ENCODE measurements at places on chromosomes 7 and 10.
A peak's percentile ranks its signal among the peaks of the same experiment; 100 is the strongest.

DNA sequence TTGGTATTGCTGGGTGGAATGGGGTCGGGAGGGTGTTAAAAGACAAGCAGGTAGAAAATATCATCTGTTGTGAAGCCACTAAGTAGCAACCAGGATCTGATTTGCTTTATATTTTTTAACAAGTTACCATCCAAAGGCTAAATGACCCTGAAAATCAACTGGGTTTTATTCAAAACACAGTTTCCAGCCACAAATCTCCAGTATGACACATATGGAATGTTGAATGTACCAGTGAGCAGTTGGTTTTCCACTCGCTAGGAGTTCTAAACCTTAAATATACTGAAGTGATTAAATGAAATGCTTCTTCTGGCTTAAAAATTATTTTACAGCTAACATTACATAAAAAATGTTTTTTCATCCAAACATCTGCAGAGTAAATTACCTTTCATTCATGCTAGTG lies 112.5 kb downstream of the PDE1C start:
- DNase-seq, result no peak

DNA sequence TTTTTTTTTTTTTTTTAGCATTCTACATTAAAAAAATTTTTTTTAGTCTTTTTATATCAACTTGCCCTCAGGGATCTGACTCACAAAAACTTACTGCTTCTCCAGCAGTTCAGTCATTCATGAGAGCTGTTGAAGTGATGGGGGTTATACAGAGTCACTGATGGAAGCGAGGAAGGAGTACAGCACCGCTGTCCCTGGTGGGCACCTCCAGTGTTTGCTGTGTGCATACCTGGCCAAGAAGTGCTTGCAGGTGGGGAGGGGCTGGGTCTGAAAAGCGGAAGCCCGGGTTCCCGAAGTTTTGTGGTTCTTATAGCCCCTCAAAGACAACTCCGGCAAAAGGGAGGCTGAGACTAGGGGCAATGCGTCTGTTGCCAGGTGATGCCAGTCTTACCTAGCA lies 46.2 kb downstream of the MINDY4 start:
- no peak for DNase-seq

DNA sequence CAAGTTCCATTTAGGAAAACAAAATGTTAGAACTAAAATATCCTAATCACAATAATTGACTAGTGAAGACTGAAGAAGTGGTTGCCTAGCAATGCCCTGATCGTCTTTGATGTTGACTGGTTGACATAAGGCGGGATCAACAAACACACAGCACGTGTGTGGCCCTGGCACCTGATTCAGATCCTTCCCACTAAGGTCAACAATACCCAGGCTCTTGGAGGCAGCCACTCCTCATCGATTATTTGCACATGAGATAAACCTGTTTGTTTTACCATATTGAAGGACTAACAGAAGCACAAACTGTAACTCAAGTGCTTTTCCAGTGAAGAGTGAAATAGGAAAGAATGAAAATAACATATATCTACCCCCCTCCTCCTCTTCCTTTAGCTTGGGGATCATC lies 15.6 kb downstream of the FANK1 start:
- DNase-seq, result no peak

- no peak for DNase-seq
Measured at GRCh38 chr10:30073767-30074060, 14.3 kb upstream of the JCAD start.

GRCh38 chr10:93445097-93445960 lies 36.8 kb downstream of the MYOF start:
- no peak for DNase-seq

DNA sequence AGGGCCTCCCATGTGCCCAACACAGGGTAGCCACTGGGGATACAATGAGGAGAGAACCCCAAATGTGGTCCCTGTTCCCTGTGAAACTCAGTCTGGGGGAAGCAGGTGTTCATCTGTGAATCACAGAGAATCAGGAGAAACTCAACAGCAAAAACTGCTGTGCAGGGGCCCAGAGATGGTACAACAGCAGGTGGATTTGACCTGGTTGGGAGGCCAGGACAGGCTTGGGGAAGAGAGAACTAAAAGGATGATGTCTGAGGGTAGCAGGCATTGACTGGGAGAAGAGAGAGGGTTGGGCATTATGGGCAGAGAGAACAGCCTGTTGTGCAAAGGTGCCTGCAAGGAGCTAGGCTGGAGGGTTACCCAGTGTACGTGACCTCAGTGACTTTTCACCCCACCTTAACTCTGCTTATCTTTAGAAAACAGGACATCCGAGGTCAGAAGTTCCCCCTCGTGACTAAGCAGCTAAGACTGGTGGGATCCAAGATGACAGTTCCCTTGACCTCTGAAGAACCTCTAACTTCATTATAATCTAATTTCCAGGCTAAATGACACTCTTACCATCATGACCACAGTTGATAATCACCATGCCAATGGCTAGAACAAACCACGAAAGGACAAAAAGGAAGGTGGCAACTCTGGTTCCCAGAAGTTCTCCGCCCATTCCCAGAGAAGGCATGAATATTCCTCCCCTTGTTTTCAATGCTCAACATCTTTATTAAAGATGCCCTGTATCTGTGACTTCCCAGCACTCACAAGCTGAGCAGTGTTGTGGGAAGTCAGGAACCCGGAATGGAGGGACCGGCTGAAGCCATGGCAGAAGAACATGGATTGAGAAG lies 5.1 kb upstream of the ADAMTS14 start:
- no peak for DNase-seq

- DNase-seq, result peak; percentile 15
Measured at GRCh38 chr10:124999433-125000365, 57.8 kb downstream of the ZRANB1 start.

DNA sequence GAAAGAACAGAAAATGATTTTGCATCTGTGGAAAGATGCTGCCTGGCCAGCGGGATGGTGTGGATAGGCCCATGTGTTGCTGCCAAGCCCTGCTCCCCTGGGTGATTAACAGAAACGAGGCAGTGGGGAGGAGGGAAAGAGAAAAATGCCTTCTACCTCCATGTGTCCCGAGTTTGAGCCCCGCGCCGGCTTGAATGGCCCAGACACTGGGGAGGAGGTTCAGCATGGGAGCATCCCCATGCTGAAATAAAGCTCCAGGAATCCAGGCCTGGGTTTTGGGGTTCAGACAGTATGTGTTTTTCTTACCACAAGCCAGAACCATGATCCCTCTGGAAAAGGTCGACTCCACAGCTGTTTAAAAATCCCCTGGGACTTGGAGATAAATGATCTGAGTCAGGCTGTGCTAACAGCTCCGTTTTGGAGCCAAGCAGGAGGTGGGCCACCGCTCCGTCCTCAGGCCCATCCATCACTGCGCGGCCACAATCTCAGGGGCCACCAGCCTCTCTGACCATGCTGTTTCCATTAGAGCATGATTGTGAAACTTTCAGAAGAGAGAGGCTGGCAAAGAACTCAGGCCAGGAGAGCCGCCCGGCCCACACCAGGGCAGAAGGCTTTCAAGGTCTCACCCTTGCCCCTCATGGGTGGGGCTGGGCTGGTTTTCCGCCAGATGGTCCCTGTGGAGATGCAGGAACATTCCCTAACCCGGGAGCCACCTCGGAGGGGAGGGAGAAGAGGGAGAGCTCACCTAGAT lies 299.7 kb downstream of the ZEB1 start:
- no peak for DNase-seq

- no peak for DNase-seq
Measured at GRCh38 chr10:11805792-11806191, 17.4 kb upstream of the PROSER2 start.

DNA sequence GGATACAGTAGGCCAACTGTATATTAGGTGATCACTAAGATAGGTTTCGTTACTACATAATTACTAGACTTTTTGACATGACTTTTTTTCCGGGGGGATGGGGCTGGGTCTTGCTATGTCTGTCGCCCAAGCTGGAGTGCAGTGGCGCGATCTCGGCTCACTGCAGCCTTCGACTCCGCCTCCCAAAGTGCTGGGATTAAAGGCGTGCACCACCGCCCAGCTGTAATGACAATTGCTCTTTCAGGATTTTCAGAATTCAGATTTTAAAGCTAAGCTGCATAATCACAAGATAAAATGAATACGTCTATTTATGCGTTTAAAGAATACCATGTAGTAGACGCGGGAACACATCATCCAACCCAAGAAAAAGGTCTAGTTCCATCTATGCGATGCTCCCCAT lies 982 bp downstream of the IDI1 start:
- DNase-seq, result no peak

DNA sequence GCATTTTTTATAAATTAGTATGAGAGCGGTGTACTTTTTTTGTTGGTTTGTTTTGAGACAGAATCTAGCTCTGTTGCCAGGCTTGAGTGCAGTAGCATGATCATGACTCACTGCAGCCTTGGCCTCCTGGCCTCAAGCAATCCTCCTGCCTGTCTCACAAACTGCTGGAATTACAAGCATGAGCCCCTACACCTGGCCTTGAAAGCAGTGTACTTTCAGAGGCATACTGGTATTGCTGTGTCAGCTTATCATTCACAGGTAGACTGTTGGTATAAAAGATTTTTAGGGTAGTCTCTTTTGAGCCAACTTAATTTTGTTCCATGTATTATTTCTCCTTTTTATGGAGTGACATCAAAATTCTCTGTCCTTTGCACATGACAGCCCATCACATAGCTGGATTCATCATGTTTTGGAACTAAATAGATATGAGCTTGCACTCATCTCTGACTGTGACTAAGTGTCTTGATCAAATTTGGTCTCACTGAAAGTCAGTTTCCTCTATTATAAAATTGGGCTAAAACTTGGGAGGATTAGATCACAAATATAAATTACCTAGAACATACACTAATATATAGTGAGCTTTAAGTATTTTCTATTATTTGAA lies 12.4 kb downstream of the GNAT3 start:
- DNase-seq, result no peak

DNA sequence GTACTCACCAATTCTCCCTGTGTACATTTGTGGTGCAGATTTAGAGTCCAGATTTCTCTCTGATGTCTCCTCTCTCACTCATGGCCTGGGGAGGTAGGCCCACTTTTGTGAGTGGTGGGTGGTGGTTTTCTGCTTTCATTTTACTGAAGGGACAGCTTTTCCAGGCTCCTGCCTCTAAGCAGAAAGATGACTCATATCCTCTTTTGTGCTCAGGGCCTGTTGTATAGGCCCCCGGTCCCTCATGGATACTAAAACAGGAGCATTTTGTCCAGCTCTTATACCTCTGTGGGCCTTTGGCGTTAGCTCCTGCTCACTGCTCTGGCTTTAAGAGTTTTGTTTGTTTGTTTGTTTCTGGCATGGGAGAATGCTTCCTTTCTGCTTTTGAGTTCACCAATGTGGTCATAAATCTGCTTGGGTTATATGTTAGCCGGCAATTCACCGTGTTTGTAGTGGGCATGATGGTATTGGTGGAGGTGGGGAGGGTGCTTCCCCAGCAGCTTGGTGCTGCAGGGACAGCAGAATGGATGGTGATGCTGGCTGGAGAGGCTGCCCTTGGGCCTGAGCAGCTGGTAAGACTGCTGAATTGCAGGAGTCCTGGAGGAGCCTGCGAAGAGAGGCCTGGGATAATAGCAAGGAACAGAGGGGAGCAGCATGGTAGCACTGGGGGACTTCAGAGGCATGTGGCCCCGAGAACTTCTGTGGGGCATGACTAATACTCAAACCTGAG lies 468.7 kb downstream of the RPS24 start:
- no peak for DNase-seq

DNA sequence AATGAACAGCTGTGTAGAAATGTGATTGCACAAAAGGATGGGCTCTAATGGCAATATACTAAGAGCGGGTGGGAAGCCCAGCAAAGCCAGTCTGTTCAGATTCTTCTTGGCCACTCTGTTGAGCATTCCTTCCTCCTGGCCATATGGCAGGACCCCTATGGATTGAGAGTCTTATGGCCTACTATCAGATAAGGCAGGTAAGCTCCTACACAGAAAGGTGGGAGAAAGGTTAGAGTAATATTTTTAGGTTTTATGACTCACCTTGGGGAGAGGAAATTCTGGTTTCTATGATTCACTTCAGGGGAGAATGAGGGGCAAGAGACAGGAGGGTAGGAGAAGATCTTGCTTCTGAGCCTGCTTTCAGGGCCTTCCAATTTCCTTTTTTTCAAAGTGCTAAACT lies 15.1 kb upstream of the AKR1B10 start:
- DNase-seq, result no peak

GRCh38 chr7:83210479-83210878 lies 47.8 kb upstream of the PCLO start:
- DNase-seq, result no peak

DNA sequence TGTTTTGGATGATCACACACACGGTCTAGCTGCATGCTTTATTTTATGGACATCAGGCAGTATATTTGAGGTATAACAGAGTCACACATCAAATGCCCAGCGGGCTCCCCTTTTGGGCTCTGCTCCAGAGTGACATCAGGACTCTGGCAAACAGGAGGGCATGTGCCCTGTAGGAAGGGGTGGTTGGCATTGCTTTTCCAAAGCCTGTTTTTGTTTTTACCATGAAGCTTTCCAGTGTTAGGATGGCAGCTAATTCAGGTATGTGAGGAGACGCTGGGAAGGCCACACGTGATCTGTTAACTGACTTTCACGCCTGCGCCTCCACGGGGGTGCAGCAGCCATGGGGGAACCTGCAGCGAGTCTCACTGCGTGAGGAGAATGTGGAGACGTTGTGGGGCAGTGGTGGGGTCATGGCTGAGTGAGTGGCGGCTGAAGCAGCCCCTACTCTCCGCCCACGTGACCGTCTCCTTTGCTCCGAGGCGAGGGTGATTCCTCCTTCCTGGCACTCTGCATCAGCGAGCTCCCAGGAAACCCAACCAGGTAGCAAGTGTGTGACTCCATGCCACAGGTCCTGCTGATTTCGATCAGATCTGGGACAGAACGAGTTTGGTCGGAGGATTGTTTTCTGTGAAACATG lies 117.7 kb downstream of the ANKRD61 start:
- DNase-seq, result no peak

GRCh38 chr7:88316456-88316855 lies 9.8 kb upstream of the STEAP4 start:
- no peak for DNase-seq

- no peak for DNase-seq
Measured at GRCh38 chr10:71286521-71287294, 32.4 kb upstream of the SLC29A3 start.

GRCh38 chr10:113865901-113866300 lies 11.4 kb downstream of the NHLRC2 start:
- no peak for DNase-seq

- no peak for DNase-seq
Measured at GRCh38 chr7:31647511-31647910, 39.5 kb upstream of the PPP1R17 start.

DNA sequence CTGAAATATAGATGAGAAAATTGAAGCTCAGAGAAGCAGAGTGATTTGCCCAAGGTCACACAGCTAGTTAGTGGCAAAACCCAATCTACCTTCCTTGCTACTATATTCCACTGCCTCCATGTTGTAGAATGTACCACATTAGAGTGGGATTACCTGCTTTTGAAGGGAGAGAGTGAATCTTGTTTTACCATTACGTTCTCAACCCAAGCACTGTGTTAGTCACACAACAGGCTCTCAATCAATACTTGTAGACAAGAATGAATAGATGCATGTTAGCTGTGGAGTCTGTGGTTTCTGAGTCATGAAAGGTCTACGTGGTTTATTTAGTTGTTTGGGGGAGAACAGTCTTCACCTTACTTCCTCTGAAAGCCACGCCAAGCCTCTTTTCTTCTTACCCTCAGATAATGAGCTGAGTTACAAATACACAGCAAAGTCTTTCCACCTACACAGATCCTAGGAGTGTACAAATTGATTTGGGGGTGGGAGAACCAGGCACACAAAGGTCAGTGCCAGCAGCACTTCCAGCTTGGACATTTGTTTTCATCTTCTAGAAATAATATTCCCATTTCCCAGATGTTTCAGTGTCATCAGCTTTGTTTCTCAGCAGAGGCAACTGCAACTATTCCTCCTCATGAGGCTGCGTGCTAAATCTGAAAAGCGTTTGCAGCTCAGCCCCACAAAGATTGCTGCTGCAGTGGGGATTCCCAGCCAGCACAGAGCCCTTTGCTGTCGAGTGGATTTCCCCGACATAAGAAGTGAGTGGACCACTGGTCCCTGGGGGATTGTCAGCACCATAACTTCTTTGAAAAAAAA lies 71.5 kb upstream of the ADO start:
- peak; percentile 71 for DNase-seq

Measured in activated T-cell treated with anti-CD3 and anti-CD28 coated beads, Interleukin-2, amount 50 U/mL, for 48 hours (primary cell).